ENCODE measurements at places on chromosomes 12 and 14.

DNA sequence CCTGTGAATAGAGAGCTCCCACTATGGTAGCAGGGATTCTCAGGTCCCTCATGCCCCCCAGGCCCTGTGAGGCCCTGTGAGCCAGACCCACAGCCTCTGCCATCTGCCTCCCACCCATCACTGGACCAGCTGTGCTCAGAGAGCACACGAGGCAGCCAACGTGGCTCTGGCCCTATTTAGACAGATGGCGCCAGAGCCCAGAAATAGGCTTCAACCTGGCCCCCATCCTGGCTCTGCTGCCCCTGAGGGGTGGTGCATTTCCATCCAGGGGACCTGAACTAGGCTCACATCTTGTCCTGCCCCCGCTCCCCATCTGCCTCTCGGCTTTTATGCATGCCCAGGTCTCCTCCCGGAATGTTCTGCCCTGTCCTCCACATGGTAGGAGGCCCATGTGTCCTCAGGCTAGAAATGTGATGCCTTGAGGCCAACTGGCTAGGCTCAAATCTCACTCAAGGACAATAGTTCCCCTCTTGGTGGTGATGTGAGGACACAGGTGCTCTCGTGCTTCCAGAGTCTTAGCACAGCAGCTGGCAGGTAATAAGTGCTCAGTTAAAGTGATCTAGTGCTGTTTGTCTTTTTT lies 18.9 kb downstream of the TMEM63C start:
- no peak for DNase-seq

DNA sequence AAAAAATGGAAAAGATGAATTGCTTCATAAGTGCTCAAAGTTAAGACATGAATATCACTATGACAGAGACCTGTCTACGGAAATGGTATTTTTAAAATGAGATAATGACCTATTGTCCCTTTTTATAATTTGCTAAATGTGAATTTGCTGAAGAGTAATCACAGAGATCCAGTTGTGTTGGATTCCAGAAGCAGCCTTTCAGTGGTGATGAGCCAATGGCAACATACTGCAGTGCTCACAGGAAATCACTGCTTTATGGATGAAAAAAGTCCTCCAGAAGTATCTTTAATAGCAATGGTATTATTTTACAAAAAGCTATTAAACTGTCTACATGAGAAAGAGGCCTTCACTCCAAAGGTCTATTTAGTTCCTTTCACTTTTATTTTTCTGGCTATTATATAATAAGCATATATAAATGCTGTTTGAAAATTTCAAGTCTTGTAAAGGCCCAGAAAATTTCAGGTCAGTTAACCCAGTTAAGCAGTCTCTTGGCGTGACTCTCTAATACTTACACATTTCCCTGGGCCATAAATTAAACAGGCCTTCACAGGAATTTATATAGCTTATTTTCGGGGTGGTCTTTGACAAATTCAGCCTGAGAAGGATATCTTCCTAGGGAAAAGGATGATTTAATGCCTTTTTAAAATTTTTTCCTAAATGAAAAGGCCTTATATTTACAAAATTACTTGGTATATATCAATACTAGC lies 55.4 kb downstream of the KCNJ8 start:
- DNase-seq = no peak

DNA sequence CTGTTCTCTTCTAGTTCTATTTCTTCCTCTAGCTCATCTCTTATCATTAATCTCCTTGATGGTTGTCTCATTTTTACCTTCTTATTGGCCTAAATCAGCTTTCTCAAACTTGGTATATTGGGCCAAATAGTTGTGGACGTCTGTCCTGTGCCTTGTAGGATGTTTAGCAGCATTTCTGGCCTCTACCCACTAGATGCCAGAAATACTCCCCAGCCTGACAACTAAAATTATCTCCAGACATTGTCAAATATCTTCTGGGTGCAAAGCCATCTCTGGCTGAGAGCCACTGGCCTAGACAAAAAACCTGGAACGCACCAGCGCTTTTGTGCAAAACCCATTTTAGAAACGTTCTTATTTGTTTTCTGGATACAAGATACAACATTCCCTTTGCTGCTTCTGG lies 38.8 kb upstream of the LRRC10 start:
- no peak for DNase-seq

DNA sequence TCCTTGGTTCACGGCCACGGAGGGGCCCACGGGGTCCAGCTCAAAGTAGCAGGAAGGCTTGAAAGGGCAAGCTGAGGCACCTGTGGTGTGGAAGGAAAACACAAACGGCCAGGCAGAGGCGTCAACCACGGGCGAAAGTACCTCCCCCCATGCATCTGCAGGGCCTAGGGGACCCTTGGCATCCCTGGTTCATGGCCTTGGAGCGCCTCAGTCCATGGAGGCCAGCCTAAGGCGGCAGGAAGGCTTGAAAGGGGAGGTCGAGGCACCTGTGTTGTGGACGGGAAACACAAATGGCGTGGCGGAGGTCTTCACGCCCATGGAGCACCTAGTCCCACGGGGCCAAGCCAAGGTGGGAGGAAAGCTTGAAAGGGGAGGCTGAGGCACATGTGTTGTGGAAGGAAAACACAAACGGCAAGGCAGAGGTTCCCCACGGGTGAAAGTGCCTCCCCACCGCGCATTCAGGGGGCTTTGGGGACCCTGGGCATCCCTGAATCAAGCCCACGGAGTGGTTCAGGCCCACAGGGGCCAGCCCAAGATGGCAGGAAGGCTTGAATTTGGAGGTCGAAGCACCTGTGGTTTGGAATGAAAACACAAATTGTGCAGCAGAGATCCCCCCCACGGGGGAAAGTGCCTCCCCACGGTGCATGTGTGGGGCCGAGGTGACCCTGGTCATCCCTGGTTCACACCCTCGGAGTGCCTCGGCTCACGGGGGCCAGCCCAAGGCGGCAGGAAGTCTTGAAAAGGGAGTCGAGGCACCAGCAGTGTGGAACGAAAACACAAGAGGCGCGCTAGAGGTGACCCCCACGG lies 380.8 kb downstream of the ALG10 start:
- DNase-seq = no peak

DNA sequence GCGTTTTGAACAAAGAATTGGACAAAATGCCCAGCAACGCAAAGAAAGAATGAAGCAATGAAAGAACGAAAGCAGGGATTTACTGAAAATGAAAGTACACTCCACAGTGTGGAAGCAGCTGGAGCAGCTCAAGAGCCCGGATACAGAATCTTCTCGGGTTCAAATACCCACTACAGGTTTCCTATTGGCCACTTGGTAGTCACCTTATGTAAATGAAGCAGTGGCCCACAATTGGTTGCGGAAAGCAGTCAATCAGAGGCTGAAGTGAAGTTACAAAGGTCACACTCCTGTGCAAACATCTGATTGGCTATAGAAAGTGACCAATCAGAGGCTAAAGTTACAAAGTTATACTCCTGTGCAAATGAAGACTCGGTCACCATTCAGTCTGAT lies 15.0 kb upstream of the PPP1R13B start:
- no peak for DNase-seq

GRCh38 chr12:54419088-54419887 lies at the start of gene ITGA5:
TSS of gene ITGA5 (minus strand) at chr12:54419266. CDS start at chr12:54419198, 68 bp downstream.
- no peak for DNase-seq

DNA sequence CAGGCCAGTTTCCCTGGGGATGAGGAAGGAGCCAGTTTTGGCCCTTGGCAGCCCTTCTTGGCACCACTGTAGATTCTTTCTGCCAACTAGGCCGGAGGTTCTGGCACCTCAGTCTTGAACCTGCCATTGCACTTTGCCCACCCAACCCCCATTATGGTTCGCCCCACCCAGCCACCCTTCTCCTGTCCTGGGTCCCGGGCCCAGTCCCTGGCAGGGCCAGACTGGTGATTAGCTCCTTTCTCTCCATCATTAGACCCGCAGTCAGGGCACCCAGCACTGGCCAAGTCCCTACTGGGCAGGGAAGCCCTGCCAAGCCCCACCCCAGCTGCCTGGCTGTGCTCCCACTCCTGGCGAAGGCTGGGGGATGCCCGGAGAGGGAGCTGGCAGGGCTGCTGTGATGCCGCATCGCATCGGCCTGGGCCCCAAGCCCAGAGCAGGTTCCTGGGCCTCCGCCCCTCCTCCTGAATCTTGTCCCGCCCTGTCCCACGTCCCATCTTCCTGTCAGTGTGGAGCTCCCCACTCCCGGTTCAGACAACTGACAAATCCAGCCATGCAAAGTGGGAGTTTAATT lies 9.8 kb downstream of the FAM222A start:
- no peak for DNase-seq

GRCh38 chr12:6202304-6202703 lies 2.1 kb downstream of the CD9 start:
- DNase-seq = no peak

DNA sequence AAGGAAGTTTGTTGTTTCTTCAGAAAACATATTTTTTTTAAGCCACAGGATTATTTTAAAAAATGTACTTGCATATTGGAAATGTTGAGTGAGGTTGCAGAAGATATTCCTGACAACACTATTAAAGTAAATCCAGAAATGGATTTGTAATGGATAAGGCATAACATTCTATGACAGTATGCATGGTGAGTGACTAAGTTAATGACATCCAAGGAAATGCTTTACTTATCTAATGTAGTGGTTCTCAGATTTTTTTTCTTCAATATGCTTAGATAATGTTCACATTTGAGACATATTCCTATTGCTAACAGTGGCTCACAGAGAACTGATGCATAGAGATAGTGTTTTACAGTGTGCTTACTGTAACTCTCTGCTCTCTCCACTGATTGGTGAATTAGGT lies 49.4 kb downstream of the ZDHHC17 start:
- DNase-seq = no peak

GRCh38 chr12:11553871-11554533 lies 95.5 kb upstream of the ETV6 start:
- DNase-seq = peak; percentile 30

DNA sequence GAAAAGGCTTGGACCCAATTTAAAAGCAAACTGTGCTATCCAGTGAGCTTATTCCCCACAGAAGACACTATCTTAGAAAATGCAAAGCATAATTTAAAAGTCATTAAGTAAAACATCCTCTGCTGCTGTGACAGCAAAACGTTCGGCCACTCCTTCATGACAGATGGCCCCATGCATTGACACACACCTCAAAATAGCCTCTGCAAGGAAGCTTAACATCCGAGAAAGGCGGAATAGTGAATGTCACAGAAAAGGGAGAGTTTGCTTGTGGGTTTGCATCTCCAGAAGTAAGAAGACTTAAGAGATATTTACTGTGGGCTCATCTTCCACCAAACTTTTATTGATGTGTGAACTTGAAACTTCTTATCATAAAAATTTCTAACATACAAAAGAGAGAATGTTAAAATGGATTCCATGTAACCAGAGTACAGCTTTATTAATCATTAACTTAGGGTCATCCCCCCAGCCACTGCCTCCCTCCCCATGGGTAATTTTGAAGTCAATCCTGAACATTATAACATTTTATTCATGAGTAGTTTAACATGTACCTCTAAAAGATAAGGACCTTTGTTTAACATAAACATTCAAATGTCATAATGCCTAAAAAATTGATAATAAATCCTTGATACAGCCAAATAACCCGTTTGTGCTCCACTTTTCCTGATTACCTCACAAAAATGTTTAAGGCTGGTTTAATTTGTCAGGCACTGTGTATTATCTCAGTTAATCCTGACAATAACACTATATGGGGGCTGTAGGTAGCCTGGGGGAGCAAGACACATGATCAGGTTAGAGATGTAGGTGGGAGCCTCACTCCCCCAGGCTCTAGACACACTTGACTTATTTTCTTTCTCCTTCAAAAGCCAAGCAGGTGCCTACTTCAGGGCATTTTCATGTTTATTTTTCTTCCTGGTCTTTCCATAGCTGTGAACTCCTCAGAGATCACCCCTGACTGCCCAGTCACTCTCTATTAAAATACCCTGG lies 119.7 kb upstream of the TMCC3 start:
- no peak for DNase-seq

DNA sequence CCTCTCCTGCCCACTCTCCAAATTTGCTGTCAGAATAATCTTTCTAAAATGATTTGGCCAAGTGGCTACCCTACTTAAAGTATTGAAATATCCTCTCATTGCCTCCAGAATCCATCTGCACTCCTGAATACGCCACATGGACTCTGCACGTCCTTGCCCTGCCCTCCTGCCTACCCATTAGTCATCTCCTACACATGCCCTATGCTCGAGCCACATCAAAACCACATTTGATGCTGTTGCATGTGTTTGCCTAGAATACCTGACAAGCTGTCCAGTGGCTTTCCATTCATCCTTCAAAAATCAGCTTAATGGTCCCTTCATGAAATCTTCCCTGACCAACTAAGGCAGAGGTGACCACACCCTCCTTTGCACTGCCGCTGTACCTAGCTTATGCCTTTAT lies 17.0 kb downstream of the VCPKMT start:
- DNase-seq = no peak

DNA sequence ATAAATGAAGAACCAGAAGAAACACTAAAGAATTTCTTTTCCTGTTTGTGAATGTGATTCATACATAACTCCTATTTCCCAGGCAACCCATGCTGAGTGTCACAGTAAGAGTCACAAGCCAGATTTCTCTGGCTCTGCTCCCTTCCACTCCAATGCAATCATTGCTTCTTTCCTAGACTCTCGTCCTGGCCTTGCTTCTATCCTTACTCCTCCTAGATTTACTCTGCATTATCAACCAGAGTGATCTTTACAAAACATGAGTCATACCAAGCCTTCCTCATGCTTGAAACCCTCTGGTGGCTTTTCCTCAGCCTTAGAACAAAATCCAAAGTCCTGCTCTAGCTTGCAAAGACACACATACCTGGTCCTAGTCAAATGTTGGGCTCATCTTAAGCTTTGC lies 13.3 kb downstream of the IL22 start:
- DNase-seq = no peak

GRCh38 chr12:116558280-116559161 lies 660 bp upstream of the MAP1LC3B2 start:
- DNase-seq = no peak

DNA sequence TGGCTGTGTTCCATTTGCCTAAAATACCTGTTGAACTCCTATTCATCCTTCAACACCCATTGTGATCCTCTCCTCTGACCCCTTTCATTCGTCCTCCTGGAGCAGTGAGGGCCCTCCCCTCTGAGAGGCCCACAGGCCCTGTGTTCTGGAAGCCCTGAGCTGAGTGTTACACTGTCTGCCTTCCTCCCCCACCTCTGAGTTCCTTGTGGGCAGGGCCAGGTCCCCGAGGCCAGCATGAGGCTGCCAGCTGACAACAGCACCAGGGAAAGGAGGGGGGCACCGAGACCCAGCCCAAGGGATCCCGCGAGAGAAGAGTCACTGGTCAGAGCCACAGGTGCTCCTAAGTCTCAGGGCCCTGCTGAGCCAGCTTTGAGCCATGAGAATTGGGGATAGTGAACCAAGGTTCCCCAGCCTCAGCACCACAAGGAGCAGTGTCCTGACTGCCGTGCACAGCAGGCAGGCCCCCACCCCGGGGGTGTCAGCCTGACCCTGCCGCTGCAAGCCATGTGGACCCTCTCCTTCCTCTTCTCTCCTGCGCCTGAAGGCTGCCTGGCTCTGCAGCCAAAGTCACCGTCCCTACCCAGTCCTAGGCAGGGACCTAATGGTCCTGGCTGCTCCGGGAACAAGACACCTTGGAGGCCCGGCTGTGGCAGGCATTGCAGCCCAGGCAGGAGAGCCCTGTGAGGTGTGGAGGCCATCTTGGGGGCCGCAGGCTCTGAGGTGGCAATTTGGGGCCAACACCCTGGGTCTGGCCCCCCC lies 52.5 kb downstream of the BEGAIN start:
- no peak for DNase-seq

Measured in naive B cell (primary cell).